ENCODE measurements at places on chromosomes 1 and 21.

DNA sequence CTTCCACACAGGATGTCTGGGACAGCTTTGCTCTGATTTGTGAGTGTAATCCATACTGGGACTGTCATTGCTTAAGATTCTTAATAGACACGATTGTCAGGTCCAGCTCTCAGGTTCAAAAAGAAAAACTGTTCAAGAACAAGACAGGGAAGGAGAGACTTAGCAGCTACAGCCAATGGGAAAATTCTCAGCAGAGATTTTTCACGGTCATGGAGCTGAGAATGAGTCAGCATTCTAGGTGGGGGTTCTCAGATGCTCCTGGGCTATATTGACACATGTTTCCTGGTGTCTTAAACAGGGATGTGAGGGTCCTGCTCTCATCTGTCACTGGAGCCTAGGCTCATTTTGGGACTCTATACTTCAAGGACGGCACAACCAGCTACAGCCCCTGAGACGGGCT, 318.3 kb downstream of the RRAGC start:
- no peak for DNase-seq

- DNase-seq: peak; percentile 77
Observed at GRCh38 chr1:200314085-200314750, 95.6 kb downstream of the ZNF281 start.

DNA sequence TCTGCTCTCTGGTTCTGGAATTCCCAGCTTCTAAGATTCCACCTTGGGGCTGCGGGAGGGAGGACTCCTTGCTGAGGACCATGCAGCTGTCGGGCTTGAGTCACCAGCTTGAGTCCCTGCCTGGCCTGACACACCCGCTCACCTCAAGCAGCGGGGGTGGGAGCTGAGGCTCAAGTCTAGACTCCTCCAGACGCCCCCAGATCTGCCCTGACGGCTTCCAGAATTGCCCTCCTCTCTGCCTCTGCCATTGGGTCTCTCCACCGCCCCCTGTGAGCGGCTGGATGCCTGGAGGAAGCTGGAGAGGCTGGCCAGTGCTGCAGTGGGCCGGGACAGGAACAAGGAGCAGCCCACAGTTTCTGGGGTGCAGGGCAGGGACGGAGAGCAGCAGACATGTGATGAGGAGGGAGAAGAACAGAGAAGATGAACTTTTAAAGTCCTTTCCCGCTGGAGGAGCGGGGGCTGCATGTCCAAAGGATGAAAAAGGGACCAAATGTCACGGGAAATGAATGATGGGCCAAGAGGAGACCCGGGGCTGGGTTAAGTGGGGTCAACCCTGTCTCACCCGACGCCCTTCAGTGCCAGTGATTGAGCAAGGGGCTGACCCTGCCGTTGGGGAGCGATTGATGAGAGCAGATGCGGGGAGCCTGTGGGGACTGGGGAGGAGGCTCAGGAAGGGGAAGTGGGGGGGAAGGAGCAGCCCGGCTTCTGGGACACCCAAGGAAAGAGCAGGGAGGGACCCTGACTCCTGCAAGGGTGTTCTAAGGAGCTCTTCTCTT, 13.5 kb downstream of the CRABP2 start:
- peak; percentile 45 for DNase-seq

GRCh38 chr1:29811727-29812407, 575.5 kb downstream of the PTPRU start:
- DNase-seq: no peak

GRCh38 chr1:152770411-152770810, 4.5 kb upstream of the LCE1F start:
- no peak for DNase-seq

GRCh38 chr1:173688300-173688699, 18.6 kb upstream of the ANKRD45 start:
- DNase-seq: no peak

- DNase-seq: no peak
Observed at GRCh38 chr1:198605406-198605805, 33.4 kb upstream of the PTPRC start.

DNA sequence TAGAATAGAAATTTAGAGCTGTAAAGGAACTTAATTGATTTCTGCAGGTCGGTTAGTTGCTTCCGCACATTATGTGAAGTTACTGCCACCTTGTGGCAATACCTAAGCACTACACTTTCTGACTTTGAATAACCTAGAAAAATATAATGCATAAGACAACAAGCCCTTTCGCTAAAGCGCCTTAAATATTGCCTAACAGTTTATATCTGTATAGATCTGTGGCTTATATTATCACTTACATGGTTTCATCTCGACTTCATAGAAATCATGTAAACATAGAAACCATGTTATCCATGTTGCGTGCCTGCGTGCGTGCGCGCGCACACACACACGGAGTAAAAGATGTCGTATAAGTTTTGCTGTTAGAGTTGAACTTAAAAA, 10.9 kb upstream of the IFI16 start:
- DNase-seq: peak; percentile 89

GRCh38 chr1:3319874-3320245, 134.6 kb upstream of the ARHGEF16 start:
- peak; percentile 50 for DNase-seq

- DNase-seq: no peak
Observed at GRCh38 chr1:26771643-26772321, 16.0 kb upstream of the PIGV start.

- peak; percentile 80 for DNase-seq
Observed at GRCh38 chr1:233113009-233113879, 162.8 kb downstream of the NTPCR start.

- no peak for DNase-seq
Observed at GRCh38 chr1:51238034-51238403, 1.9 kb downstream of the RNF11 start.

- DNase-seq: no peak
Observed at GRCh38 chr1:243883551-243883950, 33.5 kb upstream of the AKT3 start.

DNA sequence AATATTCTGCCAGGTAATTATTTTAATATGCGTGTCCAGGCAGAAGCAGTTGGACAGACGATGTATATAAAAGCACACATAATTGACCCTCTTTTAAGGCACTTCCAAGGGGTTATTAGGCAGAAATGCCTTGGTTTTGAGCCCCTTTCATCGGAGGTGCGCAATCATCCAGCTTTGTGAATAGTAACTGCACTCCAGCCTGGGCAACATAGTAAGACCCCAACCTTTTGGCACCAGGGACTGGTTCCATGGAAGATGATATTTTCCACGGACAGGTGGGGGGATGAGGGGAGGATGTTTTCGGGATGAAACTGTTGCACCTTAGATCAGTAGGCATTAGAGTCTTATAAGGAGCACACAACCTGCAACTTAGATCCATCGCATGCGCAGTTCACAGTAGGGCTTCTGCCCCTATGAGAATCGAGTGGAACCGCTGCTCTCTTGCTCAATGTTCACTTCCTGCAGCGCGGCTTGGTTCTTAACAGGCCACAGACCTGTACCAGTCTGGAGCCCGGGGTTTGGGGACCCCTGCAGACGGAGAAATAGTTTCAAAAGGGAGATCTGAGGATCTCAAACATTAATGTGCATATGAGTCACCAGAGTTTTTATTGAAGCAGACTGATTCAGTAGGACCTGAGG, 1.8 kb upstream of the MCOLN2 start:
- DNase-seq: peak; percentile 16

- peak; percentile 62 for DNase-seq
Observed at GRCh38 chr1:197441999-197442414, 174.0 kb downstream of the CRB1 start.

DNA sequence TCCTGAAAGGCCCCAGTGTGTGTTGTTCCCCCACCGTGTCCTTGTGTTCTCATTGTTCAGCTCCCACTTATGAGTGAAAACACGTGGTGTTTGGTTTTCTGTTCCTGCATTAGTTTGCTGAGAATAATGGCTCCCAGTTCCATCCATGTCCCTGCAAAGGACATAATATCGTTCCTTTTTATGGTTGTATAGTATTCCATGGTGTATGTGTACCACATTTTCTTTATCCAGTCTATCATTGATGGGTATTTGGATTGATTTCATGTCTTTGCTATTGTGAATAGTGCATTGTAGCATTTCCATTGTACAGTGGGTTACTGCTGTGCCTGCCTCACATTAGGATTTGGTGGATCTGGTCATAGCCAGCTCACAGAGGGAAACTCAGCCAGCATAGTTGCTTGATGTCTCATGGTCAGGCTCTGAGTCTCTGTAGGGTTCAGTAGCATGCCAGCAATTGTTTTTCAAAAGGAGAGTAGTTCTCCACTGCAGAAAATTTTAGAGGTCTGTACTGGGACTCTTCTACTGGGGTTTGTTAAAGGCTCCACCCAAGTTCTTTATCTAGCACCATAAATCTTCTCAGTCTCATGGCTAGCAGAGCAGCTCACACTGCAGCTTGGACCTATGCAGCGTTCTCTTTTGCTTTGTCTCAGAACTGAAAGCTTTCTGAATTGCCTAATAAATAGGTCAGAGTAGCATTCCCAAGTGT, 41.0 kb downstream of the RUNX3 start:
- DNase-seq: no peak

DNA sequence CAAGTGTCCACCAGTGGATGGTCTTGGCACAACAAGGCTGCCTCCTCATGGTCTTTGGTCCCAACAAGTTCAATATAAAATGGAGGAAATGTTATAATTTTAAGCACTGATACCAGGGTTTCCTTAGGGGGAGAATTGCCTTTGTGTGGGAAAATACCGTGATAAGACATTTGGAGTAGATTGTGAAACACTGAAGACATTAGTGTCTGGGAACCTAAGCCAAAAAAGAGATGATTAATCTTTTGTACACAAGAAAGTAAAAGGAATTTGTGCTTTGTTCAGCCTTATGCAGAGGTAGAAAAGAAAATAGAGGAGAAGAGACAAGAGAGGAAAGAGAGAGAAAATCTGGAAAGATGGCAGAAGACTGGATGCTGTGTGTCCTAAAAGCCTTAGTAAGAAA, 36.1 kb downstream of the ST6GALNAC3 start:
- no peak for DNase-seq

DNA sequence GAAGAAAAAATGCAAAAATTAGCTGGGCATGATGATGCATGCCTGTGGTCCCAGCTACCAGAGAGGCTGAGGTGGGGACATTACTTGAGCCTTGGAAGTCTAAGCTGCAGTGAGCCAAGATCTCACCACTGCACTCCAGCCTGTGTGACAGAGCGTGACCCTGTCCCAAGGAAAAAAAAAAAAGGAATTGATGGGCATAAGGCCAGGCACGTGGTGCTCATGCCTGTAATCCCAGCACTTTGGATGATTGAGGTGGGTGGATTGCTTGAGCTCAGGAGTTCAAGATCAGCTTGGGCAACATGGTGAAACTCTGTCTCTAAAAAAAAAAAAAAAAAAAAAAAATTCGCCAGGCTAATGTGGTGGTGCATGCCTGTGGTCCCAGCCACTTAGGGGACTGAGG, 55.8 kb upstream of the ATP2B4 start:
- DNase-seq: no peak

DNA sequence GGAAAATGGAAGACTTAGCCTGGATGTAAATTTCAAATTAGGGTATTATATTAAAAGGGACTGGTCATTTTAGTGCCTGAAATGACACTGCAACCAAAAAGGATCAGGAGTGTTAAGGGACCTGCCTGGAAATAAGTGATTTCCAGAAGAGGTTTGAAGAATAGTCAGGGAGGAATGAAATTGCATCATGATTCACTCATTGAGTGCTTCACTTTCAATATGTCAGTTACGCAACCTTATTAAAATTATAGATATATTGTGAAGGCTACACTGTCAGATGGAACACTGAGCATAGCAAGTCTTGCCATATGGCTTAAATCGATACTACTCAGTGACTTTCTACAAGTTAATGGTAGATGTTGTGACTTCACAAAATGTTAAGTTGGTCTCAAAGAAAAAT, 275.2 kb upstream of the DPYD start:
- DNase-seq: no peak

GRCh38 chr1:63968663-63969440, 195.0 kb downstream of the ROR1 start:
- DNase-seq: peak; percentile 67

DNA sequence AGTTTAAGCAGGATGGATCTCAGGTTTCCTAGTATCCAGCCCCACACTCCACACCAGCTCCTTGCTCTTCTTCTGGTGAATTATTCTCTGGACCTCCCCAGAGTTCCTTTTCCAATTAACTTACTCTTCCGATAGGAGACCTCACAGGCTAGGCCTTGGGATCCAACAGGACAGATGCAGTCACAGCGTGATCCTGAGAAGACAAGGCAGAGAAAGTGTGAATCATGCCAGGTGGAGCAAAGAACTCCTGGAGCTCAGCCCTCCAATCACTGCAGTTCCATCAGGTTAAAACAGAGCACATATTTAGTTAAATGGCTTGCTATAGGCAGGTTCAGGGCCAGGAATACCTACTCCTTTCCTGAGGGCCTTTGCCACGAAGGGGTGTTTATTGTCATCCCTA, 34.1 kb downstream of the C8B start:
- DNase-seq: no peak

GRCh38 chr1:72282271-72283021, at the start of gene NEGR1:
Gene NEGR1, minus strand, starts transcription at chr1:72282539.
- DNase-seq: peak; percentile 95

GRCh38 chr1:43184388-43184787, 12.3 kb downstream of the CFAP57 start:
- DNase-seq: no peak

GRCh38 chr1:235351441-235351840, 15.8 kb upstream of the TBCE start:
- no peak for DNase-seq

- no peak for DNase-seq
Observed at GRCh38 chr1:230127105-230128054, 60.3 kb downstream of the GALNT2 start.

GRCh38 chr1:232377494-232377770, 252.5 kb downstream of the SIPA1L2 start:
- no peak for DNase-seq

GRCh38 chr21:27269644-27270043, 302.8 kb upstream of the ADAMTS5 start:
- DNase-seq: no peak

GRCh38 chr1:184393962-184394361, 7.1 kb downstream of the C1orf21 start:
- no peak for DNase-seq

GRCh38 chr1:9721606-9722377, 70.3 kb downstream of the PIK3CD start:
- DNase-seq: peak; percentile 32

DNA sequence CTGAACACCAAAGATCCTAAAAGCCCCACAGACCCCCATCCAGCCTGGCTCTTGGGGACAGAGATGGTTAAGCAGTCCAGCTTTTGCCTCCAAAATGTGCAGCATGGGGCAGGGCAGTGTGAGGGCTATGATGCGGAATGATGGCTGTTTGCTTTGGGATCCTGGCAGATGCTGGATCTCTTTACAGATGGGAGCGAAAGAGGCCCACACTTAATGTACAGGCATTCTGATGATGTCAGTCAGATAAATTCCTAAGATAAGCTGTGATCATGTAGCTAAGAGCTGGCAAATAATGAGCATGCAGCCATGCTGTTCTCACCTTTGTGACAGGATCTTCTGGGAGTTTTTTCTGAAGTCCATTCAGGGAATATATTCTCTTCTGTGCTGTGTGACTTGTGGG, 17.6 kb upstream of the KCNQ4 start:
- no peak for DNase-seq

GRCh38 chr1:180652792-180653191, 21.0 kb downstream of the XPR1 start:
- DNase-seq: no peak

GRCh38 chr21:42937960-42938605, 12.7 kb upstream of the ERVH48-1 start:
- peak; percentile 61 for DNase-seq
